ENCODE measurements at places on chromosomes 1 and 21.

GRCh38 chr1:23931491-23931880 lies 18.3 kb upstream of the CNR2 start:
- DNase-seq, result no peak

DNA sequence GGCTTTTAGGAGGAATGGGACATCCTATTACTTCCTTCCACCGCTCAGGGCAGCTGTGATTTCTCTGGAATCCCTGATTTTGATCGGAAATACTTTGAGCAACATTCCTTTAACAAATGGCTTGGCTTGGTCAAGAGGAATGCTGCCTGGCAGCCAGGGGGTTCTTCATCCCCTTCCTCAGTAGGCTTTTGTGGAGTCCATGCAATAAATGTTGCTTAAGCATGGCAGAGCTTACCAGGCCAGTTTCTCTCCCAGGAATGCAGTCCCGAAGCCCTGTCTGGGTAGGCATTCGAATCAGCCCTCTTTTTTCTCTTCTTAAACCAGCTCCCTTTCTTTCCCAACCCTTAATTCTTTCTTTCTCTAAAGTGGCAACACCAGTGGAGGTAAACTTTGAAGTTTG lies 177.1 kb upstream of the KIAA0040 start:
- DNase-seq, result no peak

DNA sequence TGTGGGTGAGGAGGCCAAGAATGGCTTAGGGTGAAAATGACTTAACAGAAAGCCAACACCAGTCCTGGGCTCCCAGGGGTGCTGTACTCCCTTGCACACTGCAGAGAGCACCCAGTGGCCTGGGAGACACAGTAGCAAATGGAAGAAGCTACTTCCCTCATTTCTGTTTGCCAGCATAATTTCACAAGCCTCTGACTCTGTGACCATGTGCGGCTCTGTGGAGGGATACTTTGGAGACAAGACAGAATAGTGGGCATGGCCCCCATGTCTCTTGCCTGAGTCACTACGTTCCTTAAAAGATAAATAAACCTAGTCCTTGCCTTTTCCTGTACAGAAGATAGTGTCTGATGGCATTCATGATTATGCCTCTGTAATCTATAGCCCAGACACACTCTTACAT lies 38.1 kb downstream of the TRIM62 start:
- DNase-seq, result no peak

- DNase-seq, result no peak
Measured at GRCh38 chr1:118987468-118988185, 516 bp downstream of the TBX15 start.
